T-cell (primary cell): ENCODE measurements at places on chromosomes 7 and 10. TPM values are rescaled to one million over a fixed set of nuclear protein-coding genes. Genes with fewer than 3 reads are reported as not detected.

DNA sequence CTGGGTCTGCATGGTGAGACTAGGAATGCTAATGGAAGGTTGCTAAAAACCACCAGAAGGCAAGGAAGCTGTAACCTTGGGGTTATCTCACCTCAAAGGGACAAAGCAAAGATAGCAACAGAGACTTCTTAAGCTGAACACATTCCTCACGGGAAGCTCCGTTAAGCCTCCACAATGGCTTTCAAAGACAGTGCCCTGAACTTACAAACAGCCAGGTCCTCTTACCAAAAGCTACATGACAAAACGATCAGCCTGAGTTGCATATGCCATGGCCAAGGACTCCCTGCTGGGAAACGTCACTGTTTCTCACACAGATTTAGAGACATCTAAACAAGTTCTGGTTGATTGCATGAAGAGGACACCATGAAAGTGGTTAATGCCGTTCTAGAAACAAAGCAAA, 52.7 kb downstream of the HTR5A start:
- no peak overlapping the region for H3K4me3 ChIP-seq
- no peaks in the 10 kb centered on the region for H3K4me1 ChIP-seq
- H3K36me3 ChIP-seq = no peaks in the 10 kb centered on the region
- no peaks in the 10 kb centered on the region for H3K27me3 ChIP-seq
- no peak overlapping the region for H3K27ac ChIP-seq

DNA sequence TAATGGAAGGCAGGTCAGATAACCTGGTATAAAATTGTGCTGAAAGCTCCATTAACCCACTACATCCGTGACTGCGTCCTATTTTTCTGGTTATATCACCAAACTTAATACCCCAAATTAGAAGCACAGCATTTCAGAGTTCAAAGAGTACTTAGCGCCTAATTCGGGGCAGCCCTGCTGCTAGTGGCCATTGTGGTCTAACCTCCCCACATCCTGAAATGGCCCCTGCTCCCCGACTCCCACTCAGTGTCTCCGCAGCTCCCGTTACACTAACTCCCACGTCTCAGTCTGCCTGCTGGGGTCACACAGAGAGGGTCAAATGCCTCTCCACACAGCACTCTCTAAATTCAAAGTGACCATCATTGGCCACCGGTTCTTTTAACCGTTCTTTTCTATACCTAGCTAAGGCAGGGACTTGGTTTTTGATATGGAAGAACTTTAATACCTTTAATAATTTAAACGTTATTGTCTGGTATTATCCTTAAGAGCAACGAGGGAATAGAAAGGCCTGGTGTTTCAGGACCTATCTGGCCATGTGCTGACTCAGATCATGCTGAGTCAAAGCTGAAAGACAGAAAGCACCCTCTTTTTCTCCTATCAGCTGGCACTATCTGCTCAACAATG, 117.1 kb downstream of the KMT2E start:
- no peak overlapping the region for H3K27ac ChIP-seq
- no peaks in the 10 kb centered on the region for H3K4me1 ChIP-seq
- H3K4me3 ChIP-seq = no peak overlapping the region
- DNase-seq = no peak

- no peak overlapping the region for H3K27ac ChIP-seq
- no peaks in the 10 kb centered on the region for H3K4me1 ChIP-seq
- H3K27me3 ChIP-seq = no peaks in the 10 kb centered on the region
- H3K36me3 ChIP-seq = no peaks in the 10 kb centered on the region
- DNase-seq = no peak
These were observed 182.4 kb downstream of the DOCK4 start for GRCh38 chr7:112023786-112024185.

GRCh38 chr7:87202705-87203104, 16.8 kb downstream of the TMEM243 start:
- DNase-seq = no peak
- peaks cover 13% of the 10 kb centered on the region for H3K36me3 ChIP-seq
- no peak overlapping the region for H3K4me3 ChIP-seq
- H3K27ac ChIP-seq = no peak overlapping the region
- no peaks in the 10 kb centered on the region for H3K27me3 ChIP-seq

Gene NEBL
- 0.51 TPM for total RNA-seq

GRCh38 chr7:110507832-110508231, 583.1 kb upstream of the LRRN3 start:
- no peak overlapping the region for H3K4me3 ChIP-seq
- DNase-seq = no peak
- H3K4me1 ChIP-seq = no peaks in the 10 kb centered on the region
- H3K36me3 ChIP-seq = no peaks in the 10 kb centered on the region
- no peak overlapping the region for H3K27ac ChIP-seq

Gene FRMPD2
- not detected for total RNA-seq

- no peak overlapping the region for H3K4me3 ChIP-seq
- H3K27ac ChIP-seq = no peak overlapping the region
- no peak for DNase-seq
- H3K4me1 ChIP-seq = no peaks in the 10 kb centered on the region
- no peaks in the 10 kb centered on the region for H3K27me3 ChIP-seq
These were observed 6.3 kb downstream of the MYOF start for GRCh38 chr10:93475871-93476270.

- H3K27ac ChIP-seq = no peak overlapping the region
- DNase-seq = no peak
- no peaks in the 10 kb centered on the region for H3K4me1 ChIP-seq
These were observed 42.9 kb upstream of the TOMM7 start for GRCh38 chr7:22865602-22865960.
